ENCODE measurements at places on chromosomes 16 and 17. TPM values are rescaled to one million over a fixed set of nuclear protein-coding genes. Genes with fewer than 3 reads are reported as not detected.

GRCh38 chr17:27533874-27534815 is 77.9 kb downstream of the KSR1 start:
- no peak for DNase-seq

GRCh38 chr16:76459111-76459510 is 181.9 kb downstream of the CNTNAP4 start:
- DNase-seq, result no peak

- DNase-seq, result no peak
Measured at GRCh38 chr16:2184346-2184745, 12.1 kb downstream of the CASKIN1 start.

GRCh38 chr16:57976331-57976796 is 5.4 kb upstream of the CNGB1 start:
- DNase-seq, result no peak

- DNase-seq, result no peak
Measured at GRCh38 chr17:7549401-7550055, 670 bp downstream of the TNFSF12 start.

DNA sequence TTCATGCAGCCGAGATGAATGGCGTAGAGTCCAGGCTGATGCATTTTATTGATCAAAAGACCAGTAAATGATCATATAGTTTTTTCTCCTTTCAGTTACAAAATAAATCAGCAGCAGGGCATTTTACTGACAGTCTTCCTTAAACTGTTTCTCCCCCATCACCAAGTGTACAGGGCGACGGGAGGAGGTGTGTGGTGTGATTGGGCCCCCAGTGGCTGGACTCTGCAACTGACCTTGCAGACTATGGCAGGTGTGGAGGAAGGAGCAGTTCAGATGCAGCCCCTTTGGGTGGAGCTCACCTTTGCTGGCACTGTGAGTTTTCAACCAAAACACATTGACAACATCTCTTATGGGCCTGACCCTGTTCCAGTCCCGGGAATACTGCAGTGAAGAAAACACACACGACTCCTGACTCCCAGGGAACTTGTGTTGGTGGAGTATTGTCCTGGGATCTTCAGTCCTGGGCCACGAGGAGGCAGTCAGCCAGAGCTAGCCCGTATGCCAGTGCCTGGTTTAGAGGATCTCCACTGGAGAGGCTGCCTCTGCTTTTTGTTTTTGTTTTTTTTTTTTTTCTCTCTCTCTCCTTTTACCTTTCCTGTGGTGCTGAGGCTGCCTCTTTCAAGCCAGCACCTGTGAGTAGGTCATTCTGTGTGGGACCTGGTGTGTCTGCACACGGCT is 29.8 kb downstream of the KIAA0513 start:
- no peak for DNase-seq

GRCh38 chr16:52577130-52577706 is 30.3 kb upstream of the TOX3 start:
- DNase-seq, result no peak

- DNase-seq, result no peak
Measured at GRCh38 chr16:51607201-51607651, 456.2 kb upstream of the SALL1 start.

GRCh38 chr16:6132121-6132520 is 1034.5 kb upstream of the EEF2KMT start:
- DNase-seq, result no peak

DNA sequence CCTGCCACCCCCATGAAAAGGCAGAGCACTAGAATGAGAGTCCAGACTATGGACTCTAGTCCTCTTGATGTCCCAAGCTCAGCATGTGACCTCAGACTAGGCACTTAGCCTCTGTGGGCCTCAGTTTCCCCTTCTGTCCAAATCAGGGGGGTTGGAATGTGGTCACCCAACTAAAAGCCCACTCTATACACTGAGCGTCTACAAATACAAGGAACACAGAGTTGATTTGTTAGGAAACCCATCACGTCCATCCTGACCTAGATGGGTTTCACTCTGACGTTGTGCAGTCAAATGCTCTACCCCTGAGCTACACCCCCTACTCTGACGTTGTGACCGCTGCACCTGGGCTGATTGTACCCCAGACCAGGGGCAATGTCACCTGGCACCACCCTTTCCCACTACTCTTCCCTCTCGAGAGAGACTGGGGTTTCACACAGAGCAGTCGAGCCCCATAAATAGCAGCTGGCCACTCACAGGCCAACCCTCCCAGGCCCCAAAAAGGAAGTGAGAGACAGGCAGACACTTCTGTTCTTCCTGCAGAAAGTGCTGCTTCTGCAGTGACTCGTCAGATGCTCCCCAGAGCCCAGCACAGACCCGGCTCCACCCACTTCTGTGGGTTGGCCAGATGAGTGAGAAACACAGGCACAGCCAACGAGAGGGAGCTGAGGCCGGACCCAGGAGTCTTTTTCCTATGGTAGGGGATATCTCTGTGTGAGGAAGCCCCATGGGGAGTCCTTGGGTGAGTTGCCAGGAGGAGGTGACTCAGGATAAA is 16.1 kb upstream of the TNFRSF13B start:
- peak; percentile 42 for DNase-seq

DNA sequence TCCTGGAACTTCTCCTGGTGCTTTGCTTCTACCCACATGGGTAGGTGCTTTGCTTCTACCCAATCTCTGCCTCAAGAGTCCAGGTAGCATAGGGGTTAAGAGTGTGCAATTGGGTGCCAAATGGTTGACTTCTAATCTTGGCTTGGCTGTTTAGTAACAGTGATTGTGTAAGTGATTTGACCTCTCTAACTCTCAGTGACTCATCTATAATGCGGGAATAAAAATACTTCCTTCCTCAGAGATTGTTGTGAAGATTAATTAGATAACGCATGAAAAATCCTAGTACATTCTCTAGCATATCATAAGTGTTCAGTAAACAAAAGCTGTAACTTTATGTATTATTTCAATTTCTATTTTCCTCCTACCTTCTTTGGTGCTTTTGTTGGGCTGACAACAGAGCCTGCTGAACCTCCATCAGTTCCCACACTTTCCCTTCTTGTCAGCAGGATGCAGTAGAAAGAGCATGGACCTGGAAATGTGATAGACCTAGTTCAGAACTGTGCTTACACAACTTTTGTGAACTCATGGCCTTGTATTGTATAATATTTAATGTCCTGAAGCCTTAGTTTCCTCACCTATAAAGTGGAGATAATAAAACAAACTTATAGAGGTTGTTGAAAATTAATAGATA is 72.9 kb upstream of the SMIM36 start:
- no peak for DNase-seq

DNA sequence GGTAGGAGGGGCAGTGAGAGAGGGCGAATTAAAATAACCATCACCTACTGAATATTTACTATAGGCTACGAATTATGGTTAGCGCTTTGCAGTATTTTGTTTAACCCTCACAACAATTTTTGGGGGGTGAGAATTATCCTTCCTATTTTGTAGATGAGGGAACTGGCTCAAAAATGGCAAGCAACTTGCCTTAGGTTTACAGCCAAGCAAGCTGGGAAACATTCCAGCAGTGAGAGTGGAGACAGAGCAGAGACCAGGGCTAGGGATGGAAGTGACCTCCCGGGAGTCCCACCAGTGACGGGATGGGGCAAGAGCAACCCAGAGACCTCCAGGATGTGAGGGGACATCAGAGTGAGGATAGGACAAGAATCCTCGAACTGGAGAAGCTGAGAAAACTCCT is 352 bp upstream of the VMO1 start:
- DNase-seq, result no peak

DNA sequence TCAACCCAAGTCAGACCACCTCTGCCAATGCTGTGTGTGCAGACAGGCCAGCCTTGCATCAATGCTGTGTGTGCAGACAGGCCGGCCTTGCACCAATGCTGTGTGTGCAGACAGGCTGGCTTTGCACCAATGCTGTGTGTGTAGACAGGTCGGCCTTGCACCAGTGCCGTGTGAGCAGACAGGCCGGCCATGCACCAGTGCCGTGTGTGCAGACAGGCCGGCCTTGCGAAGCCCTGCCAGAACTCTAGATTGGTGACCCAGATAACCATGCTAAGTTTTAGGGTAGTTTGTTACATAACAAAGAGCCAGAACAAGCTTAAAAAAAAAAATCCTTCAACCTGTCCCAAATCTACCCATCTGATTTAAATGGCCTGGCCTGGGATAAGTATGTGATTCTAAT is 54.3 kb downstream of the ELAC2 start:
- DNase-seq, result no peak

DNA sequence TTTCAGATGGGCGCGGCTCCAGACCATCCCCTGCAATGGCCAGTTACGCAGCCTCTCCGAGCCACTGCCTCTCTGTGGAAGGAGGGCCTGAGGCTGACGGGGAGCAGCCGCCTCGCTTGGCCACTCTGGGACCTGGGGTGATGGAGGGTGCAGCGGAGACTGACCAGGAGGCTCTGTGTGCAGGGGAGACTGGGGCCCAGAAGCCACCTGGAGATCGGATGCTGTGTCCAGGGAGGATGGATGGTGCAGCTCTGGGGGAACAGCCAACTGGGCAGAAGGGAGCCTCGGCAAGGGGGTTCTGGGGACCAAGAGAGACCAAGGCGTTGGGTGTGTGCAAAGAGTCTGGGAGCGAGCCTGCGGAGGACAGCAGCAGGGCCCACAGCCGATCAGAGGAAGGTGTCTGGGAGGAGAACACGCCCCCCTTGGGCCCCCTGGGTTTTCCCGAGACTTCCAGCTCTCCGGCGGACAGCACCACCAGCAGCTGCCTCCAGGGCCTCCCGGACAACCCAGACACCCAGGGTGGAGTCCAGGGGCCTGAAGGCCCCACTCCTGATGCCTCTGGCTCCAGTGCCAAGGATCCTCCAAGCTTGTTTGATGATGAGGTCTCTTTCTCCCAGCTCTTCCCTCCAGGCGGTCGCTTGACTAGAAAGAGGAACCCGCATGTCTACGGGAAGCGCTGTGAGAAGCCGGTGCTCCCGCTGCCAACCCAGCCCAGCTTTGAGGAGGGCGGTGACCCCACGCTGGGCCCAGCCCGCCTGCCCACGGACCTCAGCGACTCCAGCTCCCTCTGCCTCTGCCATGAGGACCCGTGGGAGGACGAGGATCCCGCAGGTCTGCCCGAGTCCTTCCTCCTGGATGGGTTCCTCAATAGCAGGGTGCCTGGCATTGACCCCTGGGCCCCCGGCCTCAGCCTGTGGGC is 17.4 kb upstream of the ZFPM1 start:
- DNase-seq, result no peak

DNA sequence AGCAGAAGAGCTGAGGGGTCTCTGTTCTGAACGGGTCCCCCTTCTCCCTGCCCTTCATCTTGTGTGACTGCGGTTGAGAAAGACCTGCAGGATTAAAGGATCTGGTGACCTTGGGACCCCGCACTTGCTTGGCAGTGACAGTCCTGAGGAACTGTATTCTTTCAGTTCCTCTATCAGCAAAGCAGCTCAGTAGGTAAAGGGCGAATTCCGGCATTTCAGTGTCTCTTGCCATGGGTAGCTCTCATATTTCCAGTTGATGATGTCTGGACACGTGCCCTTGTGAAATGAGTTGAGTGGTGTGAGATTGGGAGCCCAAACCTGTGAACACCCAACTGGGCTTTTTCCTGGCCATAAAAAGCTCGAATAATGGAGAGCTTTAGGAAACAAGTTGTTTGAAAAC is 135.7 kb downstream of the PRKCA start:
- no peak for DNase-seq

- no peak for DNase-seq
Measured at GRCh38 chr16:86158688-86159360, 259.9 kb downstream of the IRF8 start.

DNA sequence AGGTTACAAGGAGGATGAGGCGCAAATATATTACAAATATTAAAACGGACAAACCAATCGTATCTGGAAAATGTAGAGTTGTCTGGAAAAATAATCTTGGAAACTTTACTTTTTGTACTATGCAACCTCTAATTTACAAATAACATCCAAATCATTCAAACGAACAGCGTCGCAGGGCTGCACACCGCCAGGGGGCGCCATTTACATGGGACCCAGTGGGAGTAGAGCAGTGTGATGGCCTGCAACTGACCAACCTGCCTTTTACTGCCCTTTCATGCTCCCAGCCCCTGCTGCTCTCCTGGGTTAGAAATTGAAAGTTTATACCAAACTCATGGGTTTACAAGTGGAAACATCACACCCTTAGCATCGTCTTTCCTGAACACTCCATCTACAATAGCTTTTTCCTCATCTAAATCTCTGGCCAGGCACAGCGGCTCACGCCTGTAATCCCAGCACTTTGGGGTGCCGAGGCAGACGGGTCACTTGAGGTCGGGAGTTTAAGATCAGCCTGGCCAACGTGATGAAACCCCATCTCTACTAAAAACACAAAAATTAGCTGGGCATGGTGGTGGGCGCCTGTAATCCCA is 10.0 kb downstream of the PITPNC1 start:
- peak; percentile 55 for DNase-seq

GRCh38 chr17:51439395-51440229 is 179.3 kb downstream of the UTP18 start:
- DNase-seq, result no peak

DNA sequence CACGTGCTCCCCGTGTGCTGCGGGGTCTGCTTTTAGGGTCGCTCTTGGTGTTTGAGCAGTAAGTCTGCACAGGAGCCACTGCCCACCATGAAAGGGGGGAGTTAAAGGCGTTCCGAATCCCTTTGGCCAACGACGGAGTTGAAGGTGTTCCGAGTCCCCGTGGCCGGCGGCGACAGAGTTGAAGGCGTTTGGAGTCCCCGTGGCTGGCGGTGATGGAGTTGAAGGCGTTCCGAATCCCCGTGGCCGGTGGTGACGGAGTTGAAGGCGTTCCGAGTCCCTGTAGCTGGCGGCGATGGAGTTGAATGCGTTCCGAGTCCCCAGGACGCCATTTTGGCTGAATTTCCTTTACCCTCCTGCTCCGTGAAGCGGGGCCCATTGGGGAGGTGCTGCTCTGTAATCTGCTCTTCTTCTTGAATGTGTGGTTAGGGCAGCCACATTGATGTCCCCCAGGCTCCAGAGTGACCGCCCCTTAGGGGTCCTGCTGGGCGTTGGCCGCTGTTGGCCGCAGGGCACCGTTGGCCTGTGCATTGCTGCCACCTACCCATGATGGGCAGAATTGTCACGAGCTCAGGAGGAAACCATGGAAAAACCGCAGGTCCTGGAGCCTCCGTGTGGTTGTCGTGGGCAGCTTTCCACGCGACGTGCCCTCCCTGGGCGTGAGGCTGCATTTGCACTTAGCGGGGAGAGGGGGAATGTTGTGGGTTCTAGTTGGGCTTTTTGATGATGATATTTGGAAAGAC is 73.7 kb upstream of the ZNF750 start:
- no peak for DNase-seq

The XAF1 gene
- 6.7 TPM for total RNA-seq

The TBC1D3K gene
- not detected for total RNA-seq

The MAPT gene
- 0.05 TPM for total RNA-seq

The TSPAN10 gene
- total RNA-seq, result 0.17 TPM

The SLC16A6 gene
- total RNA-seq, result 0.92 TPM

The SMIM22 gene
- total RNA-seq, result not detected

The MYH1 gene
- 0.14 TPM for total RNA-seq

The GRB7 gene
- total RNA-seq, result 1.9 TPM

The LLGL2 gene
- total RNA-seq, result 23.2 TPM

The TBC1D26 gene
- total RNA-seq, result not detected

The P2RX5 gene
- 1.2 TPM for total RNA-seq

The UTP18 gene
- 17.4 TPM for total RNA-seq

The MEIOC gene
- total RNA-seq, result not detected

The HSPB9 gene
- total RNA-seq, result 0.17 TPM

The CSH1 gene
- total RNA-seq, result not detected

The ZFPM1 gene
- 5.9 TPM for total RNA-seq

The WNK4 gene
- 0.33 TPM for total RNA-seq

The MMP28 gene
- 0.75 TPM for total RNA-seq

The KRTAP4-4 gene
- total RNA-seq, result not detected

The NPTX1 gene
- under 0.01 TPM for total RNA-seq

Measured in liver (tissue), 10 donors.